ENCODE measurements at places on chromosomes 6 and 20.

DNA sequence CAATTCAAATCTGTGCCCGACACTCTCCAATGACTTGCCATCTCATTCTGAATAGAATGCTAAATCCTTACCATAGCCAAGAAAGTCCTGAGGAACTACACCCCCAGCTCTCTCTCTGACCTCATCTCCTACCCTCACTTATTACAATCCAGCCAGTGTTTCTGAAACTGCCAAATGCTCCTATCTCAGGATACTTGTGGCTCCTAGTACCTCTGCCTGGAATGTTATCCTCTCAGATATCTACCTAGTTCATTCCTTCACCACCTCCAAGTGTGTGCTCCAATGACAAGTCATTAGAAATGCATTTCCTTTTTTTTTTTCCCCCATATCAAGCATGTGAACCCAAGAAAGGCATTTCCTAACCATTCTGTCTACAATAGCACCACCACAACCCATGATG lies 24.4 kb downstream of the ZNF184 start:
- no peak overlapping the region for H3K27ac ChIP-seq
- no peaks in the 10 kb centered on the region for H3K27me3 ChIP-seq
- no peaks in the 10 kb centered on the region for H3K4me1 ChIP-seq
- no peak overlapping the region for H3K4me3 ChIP-seq
- H3K36me3 ChIP-seq: peaks cover 62% of the 10 kb centered on the region

DNA sequence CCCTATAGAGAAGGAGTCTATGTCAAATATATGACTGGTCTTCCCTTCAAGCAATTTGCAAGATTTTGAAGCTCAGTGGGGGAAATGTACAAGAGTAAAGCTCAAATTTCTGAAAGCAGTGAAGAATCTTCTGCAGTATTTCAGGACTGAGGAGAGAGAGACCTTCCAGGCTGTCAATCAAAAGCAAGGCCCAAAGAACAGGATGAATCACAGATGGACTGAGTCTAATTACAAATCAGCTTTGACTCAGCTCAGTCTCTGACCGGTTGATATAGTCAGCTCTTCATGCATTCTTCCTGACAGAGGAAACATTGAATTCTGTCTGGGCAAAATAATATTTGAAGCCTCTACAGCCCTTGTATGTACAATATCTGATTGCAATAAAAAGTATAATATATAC lies 7.7 kb upstream of the HTR1B start:
- no peaks in the 10 kb centered on the region for H3K36me3 ChIP-seq
- no peak overlapping the region for H3K4me3 ChIP-seq
- no peaks in the 10 kb centered on the region for H3K4me1 ChIP-seq
- H3K27me3 ChIP-seq: no peaks in the 10 kb centered on the region

DNA sequence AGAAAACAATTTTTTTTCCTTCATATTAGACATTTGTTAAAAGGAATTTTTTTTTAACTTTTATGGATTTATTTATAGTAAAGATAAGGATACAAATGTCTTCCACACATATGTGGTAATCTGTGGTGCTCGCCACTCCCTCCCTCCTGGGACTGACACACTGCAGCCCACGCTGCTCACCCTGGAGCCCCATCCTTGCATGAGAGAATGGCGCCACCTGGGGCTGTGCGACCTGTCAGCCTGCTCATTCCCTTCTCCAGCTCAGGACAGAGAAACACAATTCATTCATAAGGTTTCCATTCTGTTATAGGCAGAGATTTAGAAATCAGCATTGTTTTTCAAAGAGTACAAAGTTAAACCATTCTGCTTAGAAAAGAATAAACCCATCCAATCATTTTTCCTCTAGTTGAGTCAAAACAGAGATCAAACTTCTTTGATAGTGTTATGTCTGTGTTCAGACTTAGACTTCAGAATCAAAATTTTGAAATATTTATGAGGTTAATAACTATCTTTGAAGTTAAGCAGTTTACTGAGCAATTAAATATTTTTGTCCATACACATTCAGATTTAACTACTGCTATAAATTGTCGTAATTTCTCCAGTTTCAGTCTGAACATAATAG lies 42.8 kb upstream of the DYNLRB1 start:
- no peaks in the 10 kb centered on the region for H3K4me1 ChIP-seq
- H3K4me3 ChIP-seq: no peak overlapping the region
- peak; percentile 40 for DNase-seq
- H3K27me3 ChIP-seq: no peaks in the 10 kb centered on the region

DNA sequence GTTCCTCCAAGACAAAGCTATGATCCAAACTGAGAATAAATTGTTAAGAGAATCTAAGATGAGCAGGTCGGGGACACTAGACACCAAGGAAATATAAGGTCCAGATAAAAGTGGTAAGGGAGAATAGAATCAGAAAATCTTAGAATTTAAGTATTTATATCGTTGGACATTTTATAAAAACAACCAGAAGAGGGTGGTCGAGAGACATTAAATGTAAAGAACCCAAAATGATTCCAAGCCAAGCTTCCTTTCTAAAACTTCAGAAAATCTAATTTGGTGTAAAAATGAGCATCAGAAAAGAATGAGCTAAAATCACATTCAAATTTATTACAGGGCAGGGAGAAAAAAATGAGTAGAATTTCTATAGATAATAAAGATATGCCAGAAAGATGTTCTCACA lies 97.8 kb upstream of the OGFRL1 start:
- no peaks in the 10 kb centered on the region for H3K4me1 ChIP-seq
- no peak overlapping the region for H3K4me3 ChIP-seq
- H3K27me3 ChIP-seq: no peaks in the 10 kb centered on the region
- H3K36me3 ChIP-seq: no peaks in the 10 kb centered on the region
- DNase-seq: no peak

DNA sequence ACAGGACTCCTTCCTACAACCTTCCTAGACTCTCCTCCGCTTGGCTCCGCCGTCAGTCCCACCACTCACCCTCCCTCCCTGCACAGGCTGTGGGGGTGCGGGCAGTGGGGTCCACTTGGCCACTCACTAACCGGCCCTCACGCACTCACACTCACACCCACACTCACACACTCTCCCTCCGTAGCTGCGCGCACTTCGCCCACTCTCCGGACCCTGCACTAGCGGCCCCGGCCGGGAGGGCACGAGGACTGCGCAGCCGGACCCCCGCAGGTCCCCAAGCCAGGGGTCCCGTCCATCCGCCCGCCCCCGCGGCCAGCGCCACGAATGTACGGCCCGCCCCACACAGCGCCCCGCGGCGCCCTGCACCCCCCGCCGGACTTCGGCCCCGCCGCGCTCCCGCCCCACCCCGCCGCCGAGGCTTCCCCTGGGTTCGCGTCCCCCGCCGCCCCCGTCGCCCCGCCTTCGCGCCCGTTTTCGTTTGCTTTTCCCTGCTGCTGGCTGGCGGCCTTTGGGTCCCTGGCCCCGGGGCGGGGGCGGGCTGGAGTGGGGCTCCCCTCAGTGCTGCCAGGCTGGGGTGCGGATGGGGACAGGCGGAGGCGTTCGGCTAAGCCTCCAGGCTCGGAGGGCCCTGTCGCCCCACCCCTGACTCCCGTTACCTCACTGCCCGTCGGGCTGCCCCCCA lies 23.0 kb upstream of the SLC22A7 start:
- H3K27ac ChIP-seq: no peak overlapping the region
- no peaks in the 10 kb centered on the region for H3K36me3 ChIP-seq
- H3K27me3 ChIP-seq: peaks cover 11% of the 10 kb centered on the region
- no peak overlapping the region for H3K4me3 ChIP-seq

DNA sequence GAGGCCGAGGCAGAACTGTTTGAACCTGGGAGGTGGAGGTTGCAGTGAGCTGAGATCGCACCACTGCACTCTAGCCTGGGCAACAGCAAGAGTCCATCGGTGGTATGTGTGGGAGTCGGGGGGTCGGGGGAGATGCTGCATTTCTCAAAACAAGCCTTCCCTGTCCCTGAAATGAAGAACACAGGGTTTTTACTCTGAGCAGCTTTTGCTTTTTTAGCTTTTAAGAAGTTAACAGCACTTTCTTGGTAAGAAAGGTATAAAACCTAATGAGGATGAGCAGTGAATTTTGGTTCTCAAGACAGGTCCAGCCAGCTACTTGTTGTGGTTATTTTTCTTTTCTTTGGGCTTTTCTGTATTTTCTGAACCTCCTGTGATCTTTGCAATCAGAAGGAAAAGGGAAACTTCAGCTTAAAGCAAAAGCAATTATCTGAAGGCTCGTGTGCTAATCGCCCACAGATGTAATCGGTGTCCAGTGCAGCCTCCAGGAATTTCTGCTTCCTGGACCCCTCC lies 3.7 kb downstream of the RPL10A start:
- H3K36me3 ChIP-seq: peaks cover 47% of the 10 kb centered on the region
- no peak overlapping the region for H3K4me3 ChIP-seq
- H3K27ac ChIP-seq: no peak overlapping the region

DNA sequence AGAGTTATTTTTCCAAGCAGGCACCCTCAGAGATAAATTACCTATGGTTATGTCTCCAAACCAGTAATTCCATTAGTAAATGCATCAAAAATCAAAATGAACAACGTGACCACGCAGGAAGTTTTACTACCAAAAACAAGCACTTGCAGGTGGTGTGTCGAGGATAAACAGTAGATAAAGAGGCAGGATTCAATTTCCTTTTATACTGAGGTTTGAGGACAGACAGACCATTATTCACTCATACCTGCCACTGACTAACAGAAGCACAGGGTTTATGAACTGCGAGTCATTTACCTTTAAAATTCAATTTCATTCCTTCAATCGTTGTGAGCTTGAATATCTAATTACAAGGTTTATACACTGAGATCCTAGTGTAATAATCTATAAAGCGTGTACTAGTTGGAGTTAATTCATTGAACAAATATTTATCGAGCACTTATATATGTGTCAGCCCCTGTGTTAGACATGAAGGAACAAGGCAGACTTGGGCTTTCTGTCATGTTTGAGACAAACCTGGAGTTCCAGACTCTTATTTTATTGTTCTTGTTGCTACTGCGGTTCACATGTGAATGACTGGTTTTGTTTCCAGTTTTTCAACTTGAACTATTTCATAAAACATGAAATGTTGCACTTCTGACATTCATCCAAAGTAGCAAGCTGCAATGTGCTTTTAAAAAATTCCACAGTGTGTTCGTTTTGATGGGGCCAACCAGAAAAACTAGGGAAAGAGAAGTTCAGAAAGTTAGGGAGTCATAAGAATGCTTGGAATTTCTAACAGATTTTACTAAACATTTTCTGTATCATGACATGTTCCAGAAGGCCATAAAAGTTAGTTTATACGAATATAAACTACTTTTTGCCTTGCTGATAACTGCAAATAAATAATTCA lies 205.6 kb downstream of the UST start:
- no peak overlapping the region for H3K27ac ChIP-seq
- H3K4me1 ChIP-seq: peaks cover 15% of the 10 kb centered on the region
- DNase-seq: no peak
- no peaks in the 10 kb centered on the region for H3K27me3 ChIP-seq

- DNase-seq: no peak
- no peaks in the 10 kb centered on the region for H3K27me3 ChIP-seq
- H3K36me3 ChIP-seq: no peaks in the 10 kb centered on the region
Measured at GRCh38 chr6:168058691-168059551, 20.1 kb downstream of the FRMD1 start.

GRCh38 chr6:12479881-12480280 lies 189.7 kb downstream of the EDN1 start:
- no peak overlapping the region for H3K27ac ChIP-seq
- no peak for DNase-seq
- H3K4me3 ChIP-seq: no peak overlapping the region
- no peaks in the 10 kb centered on the region for H3K27me3 ChIP-seq

DNA sequence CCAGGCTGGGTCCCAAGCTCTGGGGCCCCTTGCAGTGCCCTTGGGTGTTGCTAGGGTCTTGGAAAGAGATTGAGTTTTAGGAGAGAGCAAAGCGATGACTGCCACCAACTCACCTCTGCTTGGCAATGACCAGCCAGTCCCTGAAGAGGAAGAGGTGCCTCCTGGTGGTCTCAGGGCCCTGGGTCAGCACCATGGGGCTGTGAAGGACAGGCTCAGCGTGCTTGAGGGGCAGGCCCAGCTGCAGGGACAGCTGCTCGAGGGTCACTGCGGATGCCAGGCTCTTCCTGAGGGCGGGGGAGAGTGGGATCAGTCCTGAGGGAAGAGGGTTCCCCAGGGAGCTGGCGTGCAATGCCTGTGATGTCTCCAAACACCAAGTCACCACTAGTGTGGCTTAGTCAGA lies 50.8 kb upstream of the TAGAP start:
- no peak for DNase-seq
- no peaks in the 10 kb centered on the region for H3K36me3 ChIP-seq
- no peaks in the 10 kb centered on the region for H3K27me3 ChIP-seq
- H3K4me3 ChIP-seq: no peak overlapping the region
- H3K27ac ChIP-seq: no peak overlapping the region
- peaks cover 3% of the 10 kb centered on the region for H3K4me1 ChIP-seq

- H3K27me3 ChIP-seq: no peaks in the 10 kb centered on the region
- H3K4me3 ChIP-seq: no peak overlapping the region
- DNase-seq: no peak
- no peaks in the 10 kb centered on the region for H3K4me1 ChIP-seq
- H3K27ac ChIP-seq: no peak overlapping the region
Measured at GRCh38 chr20:32891926-32892660, 33.4 kb downstream of the EFCAB8 start.

DNA sequence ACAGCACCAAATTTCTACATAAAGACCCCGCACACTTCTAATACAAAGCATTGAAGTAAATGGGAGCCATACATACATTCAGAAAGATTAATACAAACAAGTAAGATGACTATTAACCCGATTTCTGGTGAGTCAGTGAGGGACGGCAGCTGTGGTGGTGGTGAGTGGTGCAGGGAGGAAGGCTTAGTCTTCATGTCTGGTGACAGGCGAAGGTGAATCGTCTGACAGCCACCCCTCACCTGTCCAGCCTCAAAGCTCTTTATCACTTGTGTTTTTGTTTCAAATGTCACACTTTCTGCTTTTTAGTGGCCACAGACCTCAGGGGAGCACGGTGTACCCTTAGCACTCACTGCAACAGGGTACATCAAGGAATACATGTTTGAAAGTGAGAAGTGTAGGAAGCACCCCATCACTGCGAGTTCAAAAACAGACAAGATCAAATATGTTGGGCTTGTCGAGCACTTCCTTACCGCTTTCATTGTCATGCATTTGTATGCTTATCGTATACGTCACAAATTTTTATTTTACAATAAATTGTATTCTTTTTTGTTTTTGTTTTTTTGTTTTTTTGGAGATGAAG lies 63.5 kb downstream of the IRF4 start:
- no peak overlapping the region for H3K27ac ChIP-seq
- H3K36me3 ChIP-seq: no peaks in the 10 kb centered on the region
- H3K27me3 ChIP-seq: peaks cover 3% of the 10 kb centered on the region

GRCh38 chr20:17663486-17663885 lies 18.6 kb downstream of the RRBP1 start:
- no peaks in the 10 kb centered on the region for H3K27me3 ChIP-seq
- no peak for DNase-seq
- peaks cover 21% of the 10 kb centered on the region for H3K36me3 ChIP-seq
- H3K27ac ChIP-seq: no peak overlapping the region
- H3K4me1 ChIP-seq: peaks cover 26% of the 10 kb centered on the region

DNA sequence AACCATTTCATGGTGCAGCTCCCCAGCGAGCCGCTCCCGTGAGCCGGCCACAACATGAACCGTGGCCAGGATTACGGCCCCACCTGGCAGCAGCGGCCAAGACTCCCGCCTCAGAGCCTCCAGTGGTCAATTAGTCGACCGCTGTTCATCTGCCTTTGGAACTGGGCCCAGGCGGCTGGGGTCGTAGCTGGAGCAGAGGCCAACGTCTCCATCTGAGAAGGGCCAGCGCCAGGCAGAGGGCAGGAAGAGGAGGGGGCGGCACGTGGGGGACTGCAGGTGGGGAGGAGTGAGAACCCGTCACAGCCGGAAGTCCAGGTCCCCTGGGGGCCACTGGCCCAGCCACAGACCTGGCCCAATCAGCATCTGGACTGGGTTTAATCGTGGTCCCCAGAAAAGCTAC lies 184.3 kb downstream of the TAF4 start:
- no peak for DNase-seq
- no peak overlapping the region for H3K4me3 ChIP-seq
- no peak overlapping the region for H3K27ac ChIP-seq
- H3K27me3 ChIP-seq: no peaks in the 10 kb centered on the region
- no peaks in the 10 kb centered on the region for H3K4me1 ChIP-seq
